Progenitor cell of endocrine pancreas (in vitro differentiated cells): ENCODE measurements at places on chromosomes 2 and 18. TPM values are rescaled to one million over a fixed set of nuclear protein-coding genes. Genes with fewer than 3 reads are reported as not detected.
A peak's percentile ranks its signal among the peaks of the same experiment; 100 is the strongest.

GRCh38 chr2:111184725-111185310 is 64.1 kb downstream of the BCL2L11 start:
- peaks cover 36% of the 10 kb centered on the region for H3K27me3 ChIP-seq
- H3K4me3 ChIP-seq: no peak overlapping the region
- H3K27ac ChIP-seq: no peak overlapping the region
- peaks cover 11% of the 10 kb centered on the region for H3K4me1 ChIP-seq

GRCh38 chr2:8332646-8333045 is 349.2 kb upstream of the ID2 start:
- DNase-seq: no peak
- H3K4me3 ChIP-seq: no peak overlapping the region
- no peak overlapping the region for H3K27ac ChIP-seq
- no peaks in the 10 kb centered on the region for H3K27me3 ChIP-seq
- peaks cover 4% of the 10 kb centered on the region for H3K4me1 ChIP-seq

GRCh38 chr2:181750305-181750704 is 70.0 kb upstream of the NEUROD1 start:
- H3K27ac ChIP-seq: no peak overlapping the region
- H3K36me3 ChIP-seq: no peaks in the 10 kb centered on the region
- no peak for DNase-seq
- no peak overlapping the region for H3K4me3 ChIP-seq
- peaks cover 20% of the 10 kb centered on the region for H3K4me1 ChIP-seq

GRCh38 chr18:23353459-23353858 is 99.6 kb upstream of the RIOK3 start:
- H3K27ac ChIP-seq: peak overlapping the region; percentile 93
- peaks cover 20% of the 10 kb centered on the region for H3K4me1 ChIP-seq
- DNase-seq: no peak

- no peak overlapping the region for H3K4me3 ChIP-seq
- DNase-seq: no peak
- H3K4me1 ChIP-seq: peaks cover 3% of the 10 kb centered on the region
- H3K36me3 ChIP-seq: no peaks in the 10 kb centered on the region
Observed at GRCh38 chr2:180655842-180656454, 324.5 kb upstream of the UBE2E3 start.

- no peak for DNase-seq
- H3K4me1 ChIP-seq: no peaks in the 10 kb centered on the region
- H3K4me3 ChIP-seq: no peak overlapping the region
- no peaks in the 10 kb centered on the region for H3K27me3 ChIP-seq
Observed at GRCh38 chr18:14970027-14970426, 222.1 kb downstream of the ANKRD30B start.

DNA sequence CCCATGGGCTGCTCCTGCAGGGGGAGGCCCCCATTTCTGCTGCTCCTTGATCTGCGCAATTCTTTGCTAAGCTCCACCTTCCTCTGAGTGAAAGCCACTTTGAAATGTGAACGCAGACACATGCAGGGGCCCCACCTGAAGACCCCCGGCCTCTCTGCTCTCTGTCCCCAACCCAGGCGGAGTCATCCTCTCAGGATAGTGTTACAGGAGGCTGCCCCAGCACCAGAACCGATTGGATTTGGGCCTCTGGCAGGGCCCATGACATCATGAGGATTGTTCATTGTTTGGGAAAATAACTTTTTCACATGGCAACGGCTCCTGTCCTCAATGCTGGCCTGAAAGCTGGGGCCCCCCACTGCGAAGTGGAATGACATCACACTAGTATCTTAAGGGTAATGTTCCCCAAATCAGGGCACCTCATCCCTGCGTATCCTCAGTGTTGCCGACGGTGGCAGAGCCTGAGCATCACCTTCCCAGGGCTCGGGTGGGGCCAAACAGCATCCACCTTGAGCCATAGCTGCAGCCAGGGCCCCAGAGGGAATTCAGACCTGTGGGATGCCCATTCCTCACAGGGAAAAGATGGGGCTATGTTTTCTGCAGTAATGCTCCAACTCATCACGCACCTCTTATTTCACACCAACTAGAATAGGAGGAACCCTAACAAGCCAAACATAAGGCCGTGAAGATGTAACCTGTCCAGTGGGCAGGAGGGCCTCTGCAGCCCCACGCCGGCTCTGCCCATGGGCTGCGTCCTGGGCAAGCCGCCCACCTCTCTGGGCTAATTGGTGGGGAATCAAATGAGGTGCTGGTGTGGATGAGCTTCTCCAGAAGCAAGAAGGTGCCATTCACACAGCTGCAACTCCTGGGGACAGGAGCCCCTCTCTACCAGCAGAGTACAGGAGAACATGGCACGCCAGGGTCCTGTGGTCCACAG is 2.7 kb upstream of the ERFE start:
- no peak overlapping the region for H3K4me3 ChIP-seq
- H3K27me3 ChIP-seq: peaks cover 27% of the 10 kb centered on the region
- no peaks in the 10 kb centered on the region for H3K36me3 ChIP-seq
- H3K4me1 ChIP-seq: peaks cover 3% of the 10 kb centered on the region
- H3K27ac ChIP-seq: no peak overlapping the region

DNA sequence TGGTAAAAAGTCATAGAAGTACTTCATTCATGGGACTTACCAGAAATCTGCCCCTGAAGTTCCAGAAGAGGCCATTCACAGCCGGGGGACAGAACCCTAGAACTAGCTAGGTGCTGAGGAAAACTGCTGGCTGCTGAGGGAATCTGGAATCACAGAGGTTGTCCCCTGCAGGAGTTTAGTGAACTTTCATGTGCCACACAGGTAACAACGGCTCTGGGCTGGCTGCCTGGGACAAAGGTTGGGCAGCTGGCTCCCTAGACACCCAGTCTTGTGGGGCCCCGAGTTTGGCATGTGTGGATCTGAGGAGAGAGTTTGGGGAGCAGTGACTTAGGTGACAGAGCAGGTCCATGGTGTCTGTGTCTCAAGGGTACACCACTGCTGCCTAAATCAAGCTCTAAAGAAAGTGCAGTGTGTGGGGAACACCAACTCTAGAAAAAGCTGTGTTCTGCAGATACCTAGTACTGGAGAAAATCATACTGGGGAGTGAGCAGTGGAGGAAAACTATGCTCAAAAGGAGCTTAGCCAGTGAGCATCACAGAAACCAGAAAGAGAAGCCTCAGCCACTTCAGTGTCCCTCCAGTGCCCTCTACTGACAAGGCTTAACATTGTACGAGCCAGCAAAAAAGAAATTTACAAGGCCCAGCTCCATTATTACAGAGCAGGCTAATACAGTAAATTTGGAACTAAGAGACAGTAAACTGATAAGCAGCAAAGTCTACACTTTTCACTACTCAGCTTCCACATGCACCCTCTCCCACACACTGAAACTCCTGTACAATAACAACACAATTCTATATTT is 15.2 kb downstream of the GALNT3 start:
- H3K27me3 ChIP-seq: no peaks in the 10 kb centered on the region
- H3K36me3 ChIP-seq: peaks cover 15% of the 10 kb centered on the region
- peaks cover 14% of the 10 kb centered on the region for H3K4me1 ChIP-seq
- H3K4me3 ChIP-seq: no peak overlapping the region

- H3K4me3 ChIP-seq: no peak overlapping the region
- no peak overlapping the region for H3K27ac ChIP-seq
- no peaks in the 10 kb centered on the region for H3K36me3 ChIP-seq
- H3K4me1 ChIP-seq: no peaks in the 10 kb centered on the region
Observed at GRCh38 chr18:40867459-40867858, 1087.6 kb upstream of the PIK3C3 start.

DNA sequence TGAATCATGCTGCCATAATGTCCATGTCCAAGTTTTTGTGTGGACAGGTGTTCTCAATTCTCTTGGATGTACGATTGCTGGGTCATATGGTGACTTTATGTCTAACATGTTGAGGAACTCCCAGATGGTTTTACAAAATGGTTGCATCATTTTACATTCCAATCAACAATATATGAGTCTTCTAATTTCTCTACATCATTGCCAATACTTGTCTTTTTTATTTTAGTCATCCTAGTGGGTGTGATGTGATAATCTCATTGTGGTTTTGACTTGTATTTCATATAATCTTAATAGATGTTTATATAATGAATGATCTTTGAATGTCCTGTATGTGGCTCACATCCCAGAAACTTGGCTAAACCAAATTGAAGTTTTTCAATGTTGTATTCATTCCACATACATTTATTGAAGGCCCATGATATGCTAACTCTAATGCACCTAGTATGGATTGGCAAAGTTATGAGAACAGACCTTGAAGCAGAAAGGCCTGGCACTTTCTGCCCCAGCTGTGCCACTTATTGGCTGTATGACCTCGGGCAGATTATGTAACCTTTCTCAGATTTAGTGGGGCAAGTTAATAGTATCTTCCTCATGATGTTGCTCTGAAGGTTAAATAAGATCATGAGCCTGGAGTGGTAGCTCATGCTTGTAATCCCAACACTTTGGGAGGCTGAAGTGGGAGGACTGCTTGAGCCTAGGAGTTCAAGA is 205.4 kb downstream of the RAB3GAP1 start:
- H3K4me3 ChIP-seq: no peak overlapping the region
- no peak for DNase-seq
- no peaks in the 10 kb centered on the region for H3K4me1 ChIP-seq
- H3K27me3 ChIP-seq: no peaks in the 10 kb centered on the region
- no peak overlapping the region for H3K27ac ChIP-seq
- H3K36me3 ChIP-seq: peaks cover 1% of the 10 kb centered on the region

- H3K27me3 ChIP-seq: peaks cover 4% of the 10 kb centered on the region
- no peak overlapping the region for H3K27ac ChIP-seq
- H3K4me3 ChIP-seq: no peak overlapping the region
- H3K4me1 ChIP-seq: peaks cover 22% of the 10 kb centered on the region
- no peaks in the 10 kb centered on the region for H3K36me3 ChIP-seq
Observed at GRCh38 chr2:204279819-204280218, 265.5 kb upstream of the PARD3B start.

DNA sequence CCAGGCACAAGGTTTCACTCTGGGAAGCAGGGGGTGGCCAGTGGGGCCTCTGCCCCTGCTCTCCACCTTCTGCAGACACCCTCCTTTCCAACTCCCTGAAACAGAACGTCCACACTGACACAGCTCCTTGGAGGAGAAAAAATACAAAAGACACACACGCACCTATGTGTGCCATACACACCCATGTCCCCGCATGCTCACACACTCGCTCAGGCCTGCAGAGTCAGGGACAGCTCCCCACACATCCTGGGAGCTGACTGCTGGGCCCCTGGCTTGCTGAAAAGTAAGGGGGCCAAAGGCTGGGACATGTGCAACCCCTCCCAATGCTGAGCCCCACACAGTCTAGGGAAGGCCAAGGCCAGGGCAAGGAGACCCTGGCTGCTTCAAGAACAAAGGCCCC is 200.5 kb downstream of the TNS1 start:
- no peak overlapping the region for H3K27ac ChIP-seq
- H3K36me3 ChIP-seq: no peaks in the 10 kb centered on the region
- peaks cover 3% of the 10 kb centered on the region for H3K4me1 ChIP-seq
- peaks cover 3% of the 10 kb centered on the region for H3K27me3 ChIP-seq

GRCh38 chr2:174764280-174765255 is at the start of gene CHRNA1:
TSS of gene CHRNA1 (minus strand) at chr2:174764472. CDS start at chr2:174764394, 78 bp downstream.
- H3K4me3 ChIP-seq: no peak within 1 kb of the TSS
- peaks cover 6% of the 10 kb centered on the region for H3K27me3 ChIP-seq
- H3K36me3 ChIP-seq: no peaks in the 10 kb centered on the region
- no peak within 1 kb of the TSS for H3K27ac ChIP-seq
- DNase-seq: no peak
- peaks cover 2% of the 10 kb centered on the region for H3K4me1 ChIP-seq

DNA sequence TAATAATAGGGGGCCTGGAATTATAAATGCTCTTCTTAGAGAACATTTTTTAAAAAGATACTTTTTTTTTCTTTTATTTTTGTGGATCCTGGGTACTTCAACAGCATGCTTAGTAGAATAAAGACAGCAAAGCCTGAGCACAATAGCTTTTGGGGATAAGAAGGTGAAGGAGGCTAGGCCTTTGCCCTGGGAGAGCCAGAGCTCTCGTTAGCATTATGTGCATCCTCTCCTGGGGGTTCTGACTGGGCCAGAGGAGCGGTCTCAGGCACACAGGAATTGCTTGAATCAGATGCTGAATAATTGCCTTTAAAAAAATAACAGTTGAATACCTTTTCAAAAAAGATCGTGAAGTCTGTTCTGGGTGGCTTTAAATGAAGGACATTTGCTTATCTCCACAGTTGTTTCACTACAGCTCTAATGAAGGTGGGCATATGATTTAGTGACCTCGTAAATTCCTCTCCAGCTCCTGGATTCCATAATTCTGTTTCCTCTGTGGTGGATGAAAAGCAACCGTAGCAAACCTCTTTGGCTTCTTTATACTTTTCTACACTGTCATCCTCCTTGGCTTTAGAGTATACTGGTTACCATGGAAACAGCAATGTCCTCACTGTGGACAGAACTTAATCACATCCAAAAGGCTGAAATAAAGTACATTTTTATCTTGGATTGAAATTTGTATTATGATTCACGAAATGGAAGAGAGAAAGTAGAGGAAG is 133.8 kb downstream of the MAIP1 start:
- peak overlapping the region; percentile 72 for H3K27ac ChIP-seq
- H3K4me1 ChIP-seq: peaks cover 63% of the 10 kb centered on the region
- no peak for DNase-seq
- no peaks in the 10 kb centered on the region for H3K36me3 ChIP-seq

GRCh38 chr18:51342815-51343214 is 145.3 kb upstream of the MEX3C start:
- H3K4me1 ChIP-seq: no peaks in the 10 kb centered on the region
- DNase-seq: no peak
- H3K27me3 ChIP-seq: peaks cover 8% of the 10 kb centered on the region

GRCh38 chr2:110747522-110748488 is 15.4 kb downstream of the ACOXL start:
- H3K27ac ChIP-seq: no peak overlapping the region
- no peaks in the 10 kb centered on the region for H3K36me3 ChIP-seq
- DNase-seq: no peak
- peaks cover 53% of the 10 kb centered on the region for H3K27me3 ChIP-seq
- no peak overlapping the region for H3K4me3 ChIP-seq

Gene SLC39A6
- 78.1 and 80.1 TPM in 2 replicates for total RNA-seq

Gene CCL20
- total RNA-seq: not detected in 2 replicates

Gene CSRNP3
- 10.7 and 14.8 TPM in 2 replicates for total RNA-seq

Gene SULT1C2
- total RNA-seq: 15.4 and 16.3 TPM in 2 replicates

Gene RBM45
- total RNA-seq: 18.8 and 19.7 TPM in 2 replicates

Gene PPP4R3B
- total RNA-seq: 50.5 and 57.0 TPM in 2 replicates

Gene GKN1
- not detected in 2 replicates for total RNA-seq

Gene ESPNL
- 0.31 and 0.40 TPM in 2 replicates for total RNA-seq
